ENCODE measurements at places on chromosomes 11 and 22. TPM values are rescaled to one million over a fixed set of nuclear protein-coding genes. Genes with fewer than 3 reads are reported as not detected.

DNA sequence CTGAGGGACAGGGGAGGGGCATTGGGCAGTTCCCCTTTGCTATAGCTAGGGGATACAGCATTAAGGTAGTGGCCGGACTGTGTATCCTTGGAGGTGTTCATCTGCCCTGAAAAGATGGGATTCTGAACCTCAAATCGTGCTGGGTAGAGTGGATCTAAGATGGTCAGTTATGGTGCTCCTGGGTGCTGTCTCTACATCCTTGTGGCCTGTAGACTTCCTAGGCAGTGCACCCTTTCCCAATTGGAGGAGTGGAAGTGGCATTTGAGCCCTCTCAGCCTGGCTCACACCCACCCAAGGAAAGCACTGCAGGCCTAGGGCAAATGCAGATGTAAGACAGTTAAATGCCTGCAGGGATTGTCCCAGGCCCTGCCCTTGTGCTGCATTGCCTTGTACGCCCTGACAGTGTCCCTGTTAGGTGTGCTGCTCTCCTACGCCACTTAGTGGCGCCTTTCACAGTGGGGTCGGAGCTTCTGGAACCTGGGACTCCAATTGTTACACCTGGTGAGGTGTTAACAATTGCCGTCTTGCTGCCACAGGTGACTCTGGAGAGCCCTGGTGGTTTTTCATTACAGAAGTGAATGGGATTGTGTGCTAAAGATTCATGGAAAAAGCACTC, 35.0 kb downstream of the PPFIBP2 start:
- DNase-seq: no peak

DNA sequence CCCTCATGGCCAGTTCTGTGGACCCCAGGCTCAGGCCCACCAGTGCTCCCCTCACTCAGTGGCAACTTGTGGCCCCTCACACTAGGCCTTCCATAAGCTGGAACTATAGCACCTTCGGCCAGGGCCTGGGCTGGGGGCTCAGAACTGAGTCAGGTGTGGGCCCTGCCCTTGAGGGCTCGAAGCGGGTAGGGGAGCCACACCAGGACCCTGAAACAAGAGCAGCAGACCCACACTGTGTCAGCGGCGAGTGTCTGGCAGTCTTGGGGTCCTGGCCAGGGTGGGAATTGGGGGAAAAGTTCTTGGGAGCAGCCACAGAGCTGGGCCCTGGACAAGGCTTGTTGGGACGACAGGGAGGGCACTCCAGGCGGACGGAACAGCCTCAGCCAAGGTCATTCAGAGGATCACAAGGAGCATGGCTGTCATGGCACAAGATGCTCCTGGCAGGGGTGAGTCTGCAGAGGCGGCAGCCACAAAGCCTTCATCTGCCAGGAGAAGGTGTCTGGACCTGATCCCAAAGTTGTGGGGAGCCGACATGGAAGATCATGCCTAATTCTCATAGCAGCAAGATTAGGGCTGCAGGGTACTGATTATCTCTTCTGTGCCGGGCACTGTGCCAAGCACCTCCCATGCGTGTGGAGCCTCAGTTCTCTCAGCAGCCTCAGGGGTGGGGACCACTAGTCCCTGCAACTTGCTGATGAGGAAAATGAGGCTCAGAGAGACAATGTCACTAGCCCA, 50.7 kb downstream of the SHISAL1 start:
- DNase-seq: peak; percentile 47

GRCh38 chr11:39367534-39367933, 2091.9 kb downstream of the LRRC4C start:
- no peak for DNase-seq

DNA sequence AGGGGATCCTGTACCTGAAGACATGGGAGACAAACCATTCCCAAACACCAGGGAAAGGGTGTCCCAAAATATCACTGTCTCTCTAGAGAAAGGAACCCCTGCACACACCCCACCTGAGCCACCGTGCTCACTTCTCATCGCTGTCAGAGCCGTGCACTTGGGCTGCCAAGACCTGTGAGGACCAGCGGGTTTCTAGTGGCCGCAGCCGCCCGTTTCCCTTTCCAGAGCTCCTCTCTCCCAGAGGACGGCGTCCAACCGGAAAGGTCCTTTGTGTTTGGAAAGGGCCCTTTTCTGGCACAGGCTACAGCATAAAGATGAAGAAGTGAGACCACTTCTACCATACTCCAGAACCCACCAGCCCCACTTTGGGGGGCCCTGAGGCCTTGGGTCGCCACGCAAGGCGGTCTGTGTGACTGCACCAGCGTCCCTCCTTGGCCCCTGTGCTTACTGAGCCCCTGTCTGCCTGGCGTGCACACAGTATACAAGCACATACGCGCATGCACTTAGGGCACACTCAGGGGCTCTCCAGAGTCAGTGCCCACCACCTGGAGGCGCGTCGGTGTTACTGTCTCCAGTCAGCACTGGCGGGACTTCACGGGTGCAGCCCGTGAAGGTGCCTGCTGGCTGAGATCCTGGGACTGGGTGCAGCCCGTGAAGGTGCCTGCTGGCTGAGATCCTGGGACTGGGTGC, 381.8 kb downstream of the TBC1D22A start:
- DNase-seq: no peak

- DNase-seq: no peak
These were observed 83.5 kb downstream of the C22orf31 start for GRCh38 chr22:28978158-28978557.

DNA sequence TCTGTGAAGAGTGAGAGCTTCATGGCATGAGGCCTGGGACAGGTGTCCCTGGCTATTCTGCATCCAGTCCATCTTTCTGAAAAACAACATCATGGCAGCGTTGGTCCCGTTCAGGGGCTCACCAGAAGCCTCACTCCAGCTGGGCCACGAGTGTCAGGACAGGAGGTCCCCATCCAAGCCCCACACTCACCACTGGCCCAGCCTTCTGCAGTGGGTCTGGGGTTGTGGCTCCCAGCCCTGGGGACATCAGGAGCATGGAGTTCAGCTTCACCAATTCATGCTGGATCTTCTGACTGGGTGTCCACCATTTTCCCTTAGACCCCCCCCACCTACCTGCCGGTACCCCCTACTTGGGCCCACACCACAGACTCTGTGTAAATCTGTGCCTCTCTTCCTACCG, 400.3 kb downstream of the BRD1 start:
- no peak for DNase-seq

GRCh38 chr22:37482244-37482643, 3.9 kb downstream of the MFNG start:
- no peak for DNase-seq

- DNase-seq: no peak
These were observed 6.4 kb upstream of the C11orf96 start for GRCh38 chr11:43936076-43936475.

DNA sequence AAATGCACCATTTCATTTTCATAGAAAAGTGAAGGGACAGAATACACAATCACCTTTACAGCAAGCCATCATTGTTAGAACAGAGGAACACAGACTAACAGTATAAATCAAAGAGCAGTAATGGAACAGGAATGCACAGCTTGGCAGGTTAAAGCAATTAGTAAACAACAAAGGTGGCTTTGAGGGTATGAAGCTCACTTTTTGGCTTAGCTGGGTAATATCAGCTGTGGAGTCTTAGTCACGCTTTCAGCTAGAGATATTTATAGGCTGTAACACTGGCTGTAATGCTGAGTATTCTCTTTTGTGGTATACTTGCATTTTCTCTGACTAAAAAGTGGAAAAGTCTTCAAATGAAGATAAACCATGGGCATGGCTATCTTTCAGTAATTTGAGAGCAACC, 1780.5 kb downstream of the LRRC4C start:
- DNase-seq: no peak

DNA sequence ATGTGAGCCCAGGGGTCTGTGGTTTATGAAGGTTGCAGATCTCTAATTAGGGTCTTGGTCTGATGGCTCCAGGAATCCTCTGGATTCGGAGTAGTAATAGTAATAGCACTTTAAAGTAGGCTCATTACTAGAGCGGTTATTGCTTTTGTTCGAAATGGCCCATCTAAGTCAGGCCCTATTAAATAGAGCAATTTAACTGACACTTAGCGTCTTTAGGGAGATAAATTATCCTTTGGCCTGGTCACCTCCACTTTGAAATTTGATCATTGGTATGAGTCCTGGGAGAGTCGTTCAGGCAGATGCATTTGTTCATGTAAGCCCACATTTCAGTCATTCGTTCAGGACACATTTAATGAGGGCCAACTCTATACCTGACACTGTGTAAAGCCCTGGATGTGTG, 54.8 kb downstream of the LDLRAD3 start:
- no peak for DNase-seq

- no peak for DNase-seq
These were observed 27.8 kb upstream of the FADD start for GRCh38 chr11:70175236-70175698.

- no peak for DNase-seq
These were observed 81.6 kb downstream of the PDHX start for GRCh38 chr11:34997952-34998528.

DNA sequence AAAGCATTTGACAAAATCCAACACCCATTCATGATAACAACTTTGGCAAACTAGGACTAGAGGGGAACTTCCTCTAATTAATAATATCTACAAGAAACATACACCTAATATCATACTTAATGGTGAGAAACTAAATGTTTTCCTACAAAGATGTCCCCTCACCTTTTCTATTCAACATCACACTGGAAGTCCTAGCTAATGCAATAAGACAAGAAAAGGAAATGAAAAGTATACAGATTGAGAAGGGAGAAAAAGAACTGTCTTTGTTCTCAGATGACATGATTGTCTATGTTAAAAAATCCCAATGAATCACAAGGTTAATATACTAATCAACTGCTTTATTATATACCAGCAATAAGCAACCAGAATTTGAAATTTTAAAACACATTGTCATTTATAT, 52.4 kb downstream of the C11orf65 start:
- DNase-seq: no peak

DNA sequence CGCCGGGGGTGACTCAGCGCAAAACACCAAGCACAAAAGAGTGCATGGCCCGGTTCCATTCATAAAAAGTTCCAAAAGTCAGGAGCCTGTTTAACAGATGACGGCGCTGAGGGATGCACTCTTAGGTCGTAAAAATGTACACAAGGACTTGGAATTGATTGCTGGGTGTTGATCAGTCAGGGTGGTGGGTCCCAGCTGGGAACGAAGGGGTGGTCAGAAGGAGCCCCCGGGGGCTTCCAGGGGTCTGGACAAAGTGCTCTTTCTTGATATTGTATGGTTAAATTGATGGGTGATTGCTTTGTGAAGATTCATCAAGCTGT, 20.7 kb downstream of the IFITM10 start:
- DNase-seq: no peak

GRCh38 chr22:36773935-36774334, 2.0 kb downstream of the IFT27 start:
- no peak for DNase-seq

DNA sequence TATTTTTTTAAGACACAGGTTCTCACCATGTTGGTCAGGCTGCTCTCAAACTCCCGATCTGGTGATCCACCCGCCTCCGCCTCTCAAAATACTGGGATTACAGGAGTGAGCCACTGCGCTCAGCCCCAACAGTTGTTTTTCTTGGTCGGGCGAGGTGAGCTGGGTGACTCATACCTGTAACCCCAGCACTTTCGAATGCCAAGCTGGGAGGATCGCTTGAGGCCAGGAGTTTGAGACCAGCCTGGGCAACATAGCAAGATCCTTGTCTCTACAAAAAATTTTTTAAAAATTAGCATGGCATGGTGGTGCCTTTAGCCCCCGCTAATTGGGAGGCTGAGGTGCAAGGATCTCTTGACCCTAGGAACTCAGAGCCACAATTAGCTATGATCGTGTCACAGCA, 7.0 kb upstream of the NF2 start:
- no peak for DNase-seq

DNA sequence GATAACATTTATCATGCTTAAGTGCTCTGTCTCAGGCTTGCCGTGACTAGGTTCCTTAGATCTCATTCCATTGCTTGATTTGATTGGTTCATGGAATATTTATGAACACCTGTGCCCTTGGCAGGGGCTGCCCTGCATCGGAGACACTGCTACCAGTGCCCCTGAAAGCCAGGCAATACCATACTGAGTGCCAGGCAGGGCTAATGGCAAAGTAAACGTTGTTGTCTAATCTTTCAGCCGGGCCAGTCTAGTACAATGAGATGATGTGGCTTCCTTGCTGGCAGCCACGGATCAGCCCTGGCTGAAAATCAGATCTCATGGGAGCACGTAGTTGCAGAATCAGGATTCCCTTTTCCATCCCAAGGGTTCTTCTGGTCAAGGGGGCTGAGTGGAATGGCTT, 5.0 kb upstream of the PGA3 start:
- DNase-seq: peak; percentile 2

DNA sequence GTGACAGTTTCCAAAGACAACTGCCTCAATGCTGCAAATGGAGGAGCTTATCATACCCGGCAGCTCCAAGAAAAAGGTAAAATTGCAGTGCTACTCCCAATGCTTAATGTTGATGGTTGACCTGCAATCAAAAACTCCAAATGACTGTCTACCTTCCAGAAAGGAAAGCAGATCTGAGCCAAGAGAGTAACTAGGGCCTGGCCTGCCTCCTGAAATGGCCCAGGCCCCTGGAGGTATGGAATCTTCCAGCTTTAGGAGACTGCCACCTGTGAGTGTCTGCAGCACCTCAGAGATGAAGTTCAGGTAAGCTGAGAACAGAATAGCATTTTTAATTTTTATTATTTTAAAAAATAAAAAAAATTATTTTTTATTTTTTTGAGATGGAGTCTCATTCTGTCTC, 23.7 kb downstream of the EXPH5 start:
- DNase-seq: no peak

DNA sequence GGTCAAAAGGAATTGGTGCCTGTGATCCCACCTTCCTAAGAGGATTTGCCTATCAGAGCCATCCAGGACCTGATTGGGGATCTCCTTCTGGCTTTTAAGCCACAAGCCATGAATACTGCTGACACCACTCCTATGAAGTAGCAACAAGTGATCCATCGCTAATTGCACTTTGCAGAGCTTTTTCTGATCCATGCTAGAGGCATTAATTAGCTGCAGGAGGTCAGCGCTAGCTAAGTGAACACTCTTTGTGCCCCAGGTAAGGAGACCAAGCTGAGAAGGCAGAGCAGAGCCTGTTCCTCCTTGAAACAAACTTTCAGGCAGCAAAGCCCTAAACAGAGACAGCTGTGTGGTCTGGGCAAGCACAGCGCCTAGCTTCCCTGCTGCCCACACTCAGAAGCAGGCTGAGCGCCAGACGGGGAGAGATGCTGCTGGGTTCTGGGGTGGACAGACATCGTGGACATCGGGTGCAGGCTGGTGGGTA, 122.2 kb downstream of the ABTB2 start:
- no peak for DNase-seq

DNA sequence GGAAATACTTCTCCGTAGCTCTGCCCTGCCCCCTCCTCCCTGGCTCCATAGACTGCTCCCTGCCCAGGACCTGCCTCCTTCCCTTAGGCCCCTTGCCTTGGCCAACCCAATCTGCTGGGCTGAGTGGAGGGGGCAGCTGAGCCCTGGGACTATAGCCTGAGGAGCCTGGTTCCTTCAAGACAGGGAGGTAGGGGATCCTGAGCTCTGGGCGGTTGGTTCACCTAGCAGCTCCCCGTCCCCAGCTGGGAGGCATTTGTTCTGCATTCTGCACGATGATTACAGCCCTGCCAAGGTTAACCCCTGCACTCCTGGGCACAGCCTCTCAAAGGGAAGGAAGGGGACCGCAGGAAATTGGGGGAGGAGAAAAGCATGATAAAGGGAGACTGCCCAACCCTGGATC, 3.6 kb upstream of the CDC42EP1 start:
- no peak for DNase-seq

OR2AG2 gene
- total RNA-seq: not detected

SLC35C1 gene
- 12.0 TPM for total RNA-seq

GAL gene
- total RNA-seq: not detected

FGF4 gene
- 9.2 TPM for total RNA-seq

ZNF280B gene
- 0.45 TPM for total RNA-seq

DBX1 gene
- total RNA-seq: not detected

CARD16 gene
- 40.4 TPM for total RNA-seq

SMC1B gene
- not detected for total RNA-seq

DAGLA gene
- 4.8 TPM for total RNA-seq

All from sciatic nerve (tissue), 2 donors.